ENCODE measurements at places on chromosomes 3 and 15.
A peak's percentile ranks its signal among the peaks of the same experiment; 100 is the strongest.

- no peak overlapping the region for H3K4me3 ChIP-seq
- H3K4me1 ChIP-seq: no peaks in the 10 kb centered on the region
- H3K36me3 ChIP-seq: no peaks in the 10 kb centered on the region
- peaks cover 8% of the 10 kb centered on the region for H3K27me3 ChIP-seq
These were observed 21.7 kb upstream of the SUSD5 start for GRCh38 chr3:33240261-33240660.

GRCh38 chr3:58900386-58900785 lies 149.4 kb downstream of the CFAP20DC start:
- no peaks in the 10 kb centered on the region for H3K4me1 ChIP-seq
- no peaks in the 10 kb centered on the region for H3K27me3 ChIP-seq
- no peak for DNase-seq
- no peak overlapping the region for H3K4me3 ChIP-seq
- no peaks in the 10 kb centered on the region for H3K36me3 ChIP-seq

DNA sequence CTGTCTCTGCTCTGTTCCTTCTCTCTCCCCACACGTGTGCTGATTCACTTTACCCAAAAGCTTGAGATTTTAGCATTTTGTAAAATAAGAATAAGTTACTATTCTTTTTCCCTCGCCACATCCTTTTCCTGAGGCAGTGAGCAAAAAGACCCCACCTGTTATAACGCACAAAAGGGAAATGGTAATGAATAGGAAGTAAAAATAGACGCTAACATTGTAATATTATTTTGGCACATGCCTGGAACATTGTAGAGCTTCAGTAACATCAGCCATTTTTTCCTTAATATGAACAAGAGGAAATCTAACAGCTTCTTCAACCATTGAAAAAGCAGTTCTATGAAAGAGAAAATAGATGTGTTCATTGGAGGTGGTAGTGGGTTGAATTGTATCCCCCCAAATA lies 40.5 kb downstream of the CD200 start:
- H3K36me3 ChIP-seq: no peaks in the 10 kb centered on the region
- no peaks in the 10 kb centered on the region for H3K27me3 ChIP-seq
- no peak for DNase-seq
- no peak overlapping the region for H3K27ac ChIP-seq

DNA sequence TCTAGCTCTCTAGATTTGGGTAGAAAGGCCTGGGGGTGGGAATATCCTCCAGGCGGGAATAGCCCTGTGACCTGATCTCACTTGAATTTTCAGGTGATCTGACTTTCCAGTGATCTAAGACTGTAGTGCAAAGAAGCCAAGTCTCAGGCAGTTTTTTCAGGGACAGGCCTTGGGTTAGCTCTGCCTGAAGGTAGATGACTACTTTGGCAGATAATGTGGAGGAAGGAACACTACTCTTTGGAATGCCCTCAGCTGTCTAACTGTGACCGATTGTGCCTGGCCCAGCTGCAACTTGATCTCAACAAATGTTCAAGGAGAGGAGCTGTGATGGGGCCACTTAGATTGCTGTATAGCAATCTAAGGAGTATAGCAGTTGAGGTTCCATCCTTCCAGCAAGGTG lies 193.7 kb downstream of the TCF12 start:
- DNase-seq: peak; percentile 43
- H3K27me3 ChIP-seq: no peaks in the 10 kb centered on the region
- H3K27ac ChIP-seq: no peak overlapping the region
- no peak overlapping the region for H3K4me3 ChIP-seq
- peaks cover 2% of the 10 kb centered on the region for H3K4me1 ChIP-seq

GRCh38 chr3:114904633-114905032 lies 242.5 kb downstream of the ZBTB20 start:
- peaks cover 2% of the 10 kb centered on the region for H3K4me1 ChIP-seq
- H3K27ac ChIP-seq: no peak overlapping the region
- H3K36me3 ChIP-seq: no peaks in the 10 kb centered on the region
- no peak overlapping the region for H3K4me3 ChIP-seq
- no peaks in the 10 kb centered on the region for H3K27me3 ChIP-seq
- DNase-seq: no peak

GRCh38 chr15:62795171-62795570 lies 247.4 kb upstream of the TPM1 start:
- H3K4me3 ChIP-seq: no peak overlapping the region
- no peaks in the 10 kb centered on the region for H3K4me1 ChIP-seq
- H3K27ac ChIP-seq: no peak overlapping the region
- H3K27me3 ChIP-seq: no peaks in the 10 kb centered on the region
- peaks cover 8% of the 10 kb centered on the region for H3K36me3 ChIP-seq
